ENCODE measurements at places on chromosomes 12 and 14.

- no peak for DNase-seq
Measured at GRCh38 chr12:78891646-78892353, 27.2 kb downstream of the SYT1 start.

DNA sequence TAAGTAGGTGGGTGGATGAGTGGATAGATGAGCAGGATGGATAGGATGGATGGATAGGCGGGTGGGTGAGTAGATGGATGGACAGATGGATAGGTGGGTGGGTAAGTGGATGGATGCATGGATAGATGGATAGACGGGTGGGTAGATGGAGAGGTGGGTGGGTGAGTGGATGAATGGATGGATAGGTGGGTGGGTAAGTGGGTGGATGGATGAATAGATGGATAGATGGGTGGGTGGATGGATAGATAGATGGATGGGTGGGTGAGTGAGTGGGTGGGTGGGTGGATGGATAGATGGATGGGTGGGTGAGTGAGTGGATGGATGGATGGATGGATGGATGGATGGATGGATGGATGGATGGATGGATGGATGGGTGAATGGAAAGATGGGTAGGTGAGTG lies 221.7 kb upstream of the NOS1 start:
- DNase-seq = no peak

- DNase-seq = no peak
Measured at GRCh38 chr12:91723191-91723590, 422.5 kb downstream of the BTG1 start.

- no peak for DNase-seq
Measured at GRCh38 chr12:5430641-5431603, 986 bp upstream of the NTF3 start.

Data from activated T-cell treated with anti-CD3 and anti-CD28 coated beads for 4 hours (primary cell).